ENCODE measurements at places on chromosomes 7 and 10.

GRCh38 chr10:121168545-121169216 lies 317.5 kb downstream of the WDR11 start:
- DNase-seq = no peak

- no peak for DNase-seq
Measured at GRCh38 chr7:46152696-46153095, 231.6 kb upstream of the IGFBP3 start.

DNA sequence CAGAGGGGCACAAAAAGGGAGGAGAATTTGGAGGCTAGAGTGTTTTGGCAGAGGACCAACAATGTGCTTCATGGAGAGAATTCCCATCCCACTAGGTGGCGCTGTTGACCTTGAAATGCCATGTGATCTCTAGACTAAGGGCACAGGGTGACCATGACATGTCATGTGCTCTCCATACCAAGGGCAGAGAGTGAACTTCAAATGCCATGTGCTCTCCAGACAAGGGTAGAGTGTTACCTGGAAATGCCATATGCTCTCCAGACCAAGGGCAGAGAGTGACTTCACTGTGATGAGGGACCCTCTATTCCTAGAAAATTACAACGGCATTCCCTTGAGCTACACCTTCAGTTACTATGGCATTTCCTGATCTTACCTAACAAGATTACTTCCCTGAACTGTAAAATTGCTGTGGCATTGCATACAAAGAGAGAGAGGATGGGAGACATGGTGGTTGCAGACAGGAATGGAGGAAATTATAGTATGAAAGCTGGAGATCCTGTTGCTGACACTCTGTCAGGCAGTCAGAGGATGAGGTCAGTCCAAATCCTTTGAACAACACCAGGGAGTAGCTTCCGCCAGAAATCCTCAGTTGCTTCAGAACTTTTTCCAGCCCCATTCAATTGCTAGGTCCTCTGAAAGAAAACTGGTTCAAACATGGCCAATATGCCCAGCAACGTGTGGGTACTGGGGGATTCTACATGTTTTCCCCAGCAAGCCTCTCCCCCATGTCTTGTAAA lies 60.9 kb upstream of the ACSM6 start:
- DNase-seq = no peak

- DNase-seq = no peak
Measured at GRCh38 chr10:62529396-62529795, 155.2 kb downstream of the ZNF365 start.

DNA sequence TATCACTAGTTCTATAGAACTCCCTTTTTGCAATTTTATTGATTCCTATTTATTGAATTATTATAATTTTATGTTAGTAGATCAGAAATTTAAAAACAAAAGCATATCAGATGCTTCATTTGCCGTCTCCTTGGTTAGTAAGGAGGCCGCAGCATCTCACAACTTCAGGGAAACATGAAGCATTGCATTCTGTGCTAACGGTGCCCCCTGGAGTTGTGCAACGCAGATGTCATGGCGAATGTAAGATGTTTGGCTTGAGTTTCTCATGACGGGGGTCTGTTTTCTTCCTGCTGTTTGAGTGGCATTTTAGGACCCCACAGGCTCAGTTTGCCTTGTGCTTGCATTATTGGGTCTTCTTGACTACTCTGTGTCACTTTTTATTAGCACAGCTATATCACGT lies 124.8 kb downstream of the CNNM2 start:
- no peak for DNase-seq

DNA sequence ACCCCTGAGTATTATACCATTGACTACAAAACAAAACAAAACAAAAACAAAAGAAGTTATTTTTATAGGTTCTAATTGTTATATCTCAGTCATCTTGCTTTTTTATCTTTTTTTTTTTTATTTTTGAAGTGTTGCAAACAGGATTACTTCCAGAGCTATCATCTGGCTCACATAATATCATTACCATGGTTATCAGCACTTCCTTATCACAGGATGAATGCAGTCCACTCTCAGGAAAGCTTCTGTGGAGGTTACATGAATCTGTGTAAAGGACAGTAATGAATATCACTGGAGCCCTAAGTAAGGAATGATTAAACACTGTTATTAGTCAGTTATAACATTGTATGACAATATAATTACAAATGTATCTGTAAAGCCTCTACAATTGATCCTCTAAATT lies 451.5 kb downstream of the PLXDC2 start:
- DNase-seq = no peak

DNA sequence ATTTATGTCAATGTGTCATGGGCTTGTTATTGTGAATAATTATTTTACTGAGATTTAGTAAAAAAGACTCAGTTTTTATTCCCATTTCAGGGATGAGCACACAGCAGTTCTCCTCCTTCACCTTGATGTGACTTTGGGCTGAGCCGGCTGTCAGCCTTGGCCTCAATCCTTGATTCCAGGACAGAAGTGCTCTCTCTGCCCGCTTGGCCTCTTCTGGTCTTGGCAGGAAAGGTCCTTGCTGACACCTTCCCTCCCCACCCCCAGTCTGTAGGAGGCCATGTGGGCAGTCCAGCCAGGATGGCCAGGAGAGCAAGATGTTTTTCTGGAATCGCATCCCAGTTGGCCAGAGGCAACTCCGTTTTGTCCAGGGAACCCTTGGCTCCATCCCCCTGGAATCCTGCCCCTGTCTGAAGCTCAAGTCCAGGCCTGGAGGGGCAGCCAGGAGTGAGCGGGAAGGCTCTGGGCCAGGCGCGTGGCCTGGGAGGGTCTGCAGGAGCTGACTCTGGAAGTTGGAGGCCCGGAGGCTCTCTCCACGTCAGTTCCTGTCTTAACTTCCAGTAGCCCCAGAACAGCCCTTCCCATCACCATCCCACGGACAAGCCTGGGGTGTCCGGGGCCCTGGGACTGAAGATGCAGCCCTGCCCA lies 100.9 kb downstream of the PDGFA start:
- no peak for DNase-seq

All from T-helper 17 cell (primary cell).